ENCODE measurements at places on chromosomes 2 and 18. TPM values are rescaled to one million over a fixed set of nuclear protein-coding genes. Genes with fewer than 3 reads are reported as not detected.

Gene MYO7B
- polyA plus RNA-seq = 29.5 TPM

Gene CDK15
- polyA plus RNA-seq = 1.5 TPM

Gene TMEM200C
- polyA plus RNA-seq = 1.1 TPM

Gene DCC
- 8.0 TPM for polyA plus RNA-seq

Gene FIGN
- polyA plus RNA-seq = 15.2 TPM

Gene GPBAR1
- polyA plus RNA-seq = 2.2 TPM

Gene CERS6
- polyA plus RNA-seq = 44.3 TPM

Gene CLEC4F
- polyA plus RNA-seq = 0.09 TPM

Gene SIX3
- polyA plus RNA-seq = not detected

Gene TRABD2A
- 0.88 TPM for polyA plus RNA-seq

DNA sequence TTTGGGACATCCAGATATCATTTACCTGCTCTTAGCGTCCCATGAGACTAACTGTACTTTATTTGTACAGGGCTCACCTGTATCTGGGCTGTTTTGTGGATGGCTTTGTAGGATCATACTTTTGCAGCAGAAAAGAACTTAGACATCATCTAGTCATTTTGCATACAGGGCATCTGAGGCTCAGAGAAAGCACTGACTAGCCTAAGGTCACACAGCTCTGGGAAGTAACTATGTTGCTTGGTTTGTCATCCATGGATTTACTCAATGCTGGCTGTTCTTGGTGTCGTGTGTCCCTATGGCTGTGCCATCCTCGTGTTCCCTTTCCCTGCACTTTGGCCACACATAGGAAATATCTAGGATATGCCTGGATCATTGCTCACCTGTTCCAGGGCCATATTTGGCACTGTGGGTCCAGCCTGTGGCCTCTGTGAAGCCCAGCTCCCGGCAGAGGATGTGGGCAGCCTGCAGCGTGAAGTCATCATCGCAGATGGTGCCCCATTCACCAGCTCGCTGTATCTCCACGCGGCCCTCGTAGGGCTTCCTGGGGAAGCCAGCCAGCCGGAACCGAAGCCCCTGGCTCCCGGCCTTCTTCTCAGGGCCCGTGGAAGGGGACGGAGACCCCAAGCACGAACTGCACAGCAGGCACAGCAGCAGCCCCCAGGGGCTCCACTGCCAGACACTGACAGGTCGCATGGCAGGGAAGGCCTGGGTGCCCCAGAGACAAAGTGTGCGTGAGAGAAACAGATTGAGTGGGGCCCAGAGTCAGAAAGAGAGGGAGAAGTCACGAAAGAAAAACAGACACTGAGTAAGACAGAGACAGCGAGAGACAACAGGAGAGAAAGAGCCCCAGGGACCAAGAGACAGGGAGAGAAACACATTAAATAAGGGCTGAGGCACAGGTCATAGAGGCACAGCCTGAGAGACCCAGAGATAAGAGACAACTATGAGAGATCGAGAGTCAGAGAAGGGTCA is 1.5 kb downstream of the LOXL3 start:
- DNase-seq = no peak

GRCh38 chr2:83596592-83597282 is 862.3 kb downstream of the SUCLG1 start:
- DNase-seq = no peak

- no peak for DNase-seq
These were observed 18.9 kb upstream of the PDIA6 start for GRCh38 chr2:10831400-10831985.

GRCh38 chr2:42244520-42244919 is 75.4 kb downstream of the EML4 start:
- no peak for DNase-seq

DNA sequence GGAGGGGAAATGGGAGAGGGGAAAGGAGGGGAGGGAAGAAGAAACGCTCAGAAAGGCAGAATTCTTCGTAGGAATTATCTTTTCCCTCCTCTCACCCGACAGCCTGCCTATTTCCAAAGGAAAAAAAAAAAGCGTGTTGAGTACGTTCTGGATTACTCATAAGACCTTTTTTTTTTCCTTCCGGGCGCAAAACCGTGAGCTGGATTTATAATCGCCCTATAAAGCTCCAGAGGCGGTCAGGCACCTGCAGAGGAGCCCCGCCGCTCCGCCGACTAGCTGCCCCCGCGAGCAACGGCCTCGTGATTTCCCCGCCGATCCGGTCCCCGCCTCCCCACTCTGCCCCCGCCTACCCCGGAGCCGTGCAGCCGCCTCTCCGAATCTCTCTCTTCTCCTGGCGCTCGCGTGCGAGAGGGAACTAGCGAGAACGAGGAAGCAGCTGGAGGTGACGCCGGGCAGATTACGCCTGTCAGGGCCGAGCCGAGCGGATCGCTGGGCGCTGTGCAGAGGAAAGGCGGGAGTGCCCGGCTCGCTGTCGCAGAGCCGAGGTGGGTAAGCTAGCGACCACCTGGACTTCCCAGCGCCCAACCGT is at the start of gene GAD1:
Gene GAD1, plus strand, starts transcription at position 384 of the 589 bp plus-strand sequence. CDS start 1,705 bp downstream, outside the sequence.
- no peak for DNase-seq

GRCh38 chr2:70718241-70718640 is 49.8 kb downstream of the ADD2 start:
- no peak for DNase-seq

DNA sequence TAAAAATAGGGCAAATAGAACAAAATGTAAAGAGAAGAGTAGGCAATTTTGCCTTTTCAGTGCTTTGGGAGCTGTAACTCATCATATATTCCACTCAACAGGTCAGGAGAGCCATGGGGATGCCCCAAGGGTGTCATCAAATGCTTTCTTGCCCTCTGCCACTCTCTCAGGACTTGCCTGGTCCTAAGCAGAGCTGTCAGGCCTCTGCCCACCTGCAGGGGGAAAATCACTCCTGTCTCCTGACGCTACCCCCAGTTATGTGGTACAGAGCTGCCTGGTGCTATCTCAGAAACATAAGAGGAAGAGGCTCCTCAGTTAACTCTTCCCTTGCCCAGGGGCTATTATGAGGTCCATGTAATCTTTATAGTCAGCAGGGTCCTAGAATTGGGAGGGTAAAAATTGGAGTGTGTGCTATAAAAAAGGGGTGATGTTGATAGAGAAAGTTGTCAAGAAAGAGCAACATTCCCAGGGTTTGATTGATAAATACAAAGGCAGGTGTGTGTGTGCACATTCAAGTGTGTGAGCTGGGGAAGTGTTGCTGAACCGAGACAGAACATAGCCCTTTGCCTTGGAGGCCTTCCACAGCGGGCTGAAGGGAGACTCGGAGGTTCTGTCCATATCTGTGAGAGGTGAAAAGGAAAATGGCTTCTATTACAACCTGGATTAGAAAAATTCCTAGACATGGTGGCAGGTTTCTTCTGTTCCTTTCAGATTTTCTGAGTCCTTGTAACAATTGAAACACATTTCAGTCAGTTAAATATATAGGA is 25.4 kb downstream of the PTPRM start:
- DNase-seq = no peak

GRCh38 chr2:161419638-161420190 is 3.6 kb downstream of the TBR1 start:
- no peak for DNase-seq

GRCh38 chr2:144596073-144596871 is 76.4 kb upstream of the ZEB2 start:
- DNase-seq = no peak

DNA sequence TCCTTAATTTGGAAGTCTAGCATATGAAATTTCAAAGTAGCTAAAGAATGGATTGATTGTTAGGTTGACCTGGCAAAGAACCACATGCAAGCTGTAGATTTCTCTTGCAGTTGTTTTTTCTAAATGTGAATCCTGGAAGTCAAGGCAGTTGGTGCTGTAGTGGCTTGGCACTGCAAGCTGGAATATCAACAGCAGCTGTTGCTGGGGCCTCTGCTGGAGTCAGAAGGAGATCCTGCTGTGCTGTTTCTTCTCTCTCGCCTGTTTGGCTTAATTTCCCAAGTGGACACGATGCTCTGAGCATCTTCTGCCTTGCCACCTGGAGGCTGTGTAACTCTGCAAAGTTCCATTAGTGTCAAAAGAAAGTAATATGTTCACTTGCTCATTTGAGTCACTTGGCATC is 12.6 kb downstream of the PIK3C3 start:
- no peak for DNase-seq

DNA sequence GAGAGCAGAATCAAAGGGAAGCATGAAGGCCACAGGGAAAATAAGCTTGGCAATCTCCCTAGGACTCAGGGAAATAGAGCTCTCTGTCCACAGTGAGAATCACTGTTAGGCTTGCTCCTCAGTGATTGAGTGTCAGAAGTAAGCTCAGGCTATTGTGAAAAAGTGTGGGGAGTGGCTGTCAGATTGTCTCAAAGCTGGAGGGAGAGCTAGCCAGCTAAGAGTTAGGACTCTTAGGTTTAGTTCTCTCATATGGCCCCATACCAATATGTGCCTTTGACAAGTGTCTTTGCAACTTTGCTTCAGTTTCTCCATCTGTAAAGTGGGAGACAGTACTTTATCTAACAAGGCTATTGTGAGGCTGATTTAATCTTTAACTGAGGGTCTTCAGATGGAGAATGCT is 17.2 kb downstream of the EIF4E2 start:
- no peak for DNase-seq

DNA sequence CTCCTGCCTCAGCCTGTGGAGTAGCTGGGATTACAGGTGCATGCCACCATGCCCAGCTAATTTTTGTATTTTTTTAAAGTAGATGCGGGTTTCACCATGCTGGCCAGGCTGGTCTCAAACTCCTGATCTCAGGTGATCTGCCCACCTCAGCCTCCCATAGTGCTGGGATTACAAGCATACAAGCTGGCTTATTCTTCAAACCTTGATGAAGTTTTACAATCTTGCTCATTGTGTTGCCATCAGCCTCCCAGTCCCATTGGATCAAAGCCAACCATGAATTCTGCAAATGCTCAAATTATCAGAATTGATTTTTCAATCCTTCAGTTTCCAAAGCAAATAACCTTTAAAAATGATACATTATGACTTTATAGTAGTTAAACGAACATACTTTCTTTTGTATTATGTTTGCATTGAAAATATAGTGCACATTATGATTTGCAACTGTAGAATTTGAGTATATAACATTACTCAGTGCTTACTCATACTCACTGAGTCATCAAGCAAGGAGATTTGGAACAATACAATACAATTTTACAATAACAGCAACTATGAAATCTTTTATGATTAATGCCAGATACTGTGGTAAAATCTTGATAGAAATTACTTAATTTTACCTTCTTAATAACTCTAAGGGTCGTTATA is 1491.9 kb upstream of the CELF4 start:
- no peak for DNase-seq

- DNase-seq = no peak
These were observed 89.6 kb downstream of the ACTR3 start for GRCh38 chr2:113979191-113980128.

DNA sequence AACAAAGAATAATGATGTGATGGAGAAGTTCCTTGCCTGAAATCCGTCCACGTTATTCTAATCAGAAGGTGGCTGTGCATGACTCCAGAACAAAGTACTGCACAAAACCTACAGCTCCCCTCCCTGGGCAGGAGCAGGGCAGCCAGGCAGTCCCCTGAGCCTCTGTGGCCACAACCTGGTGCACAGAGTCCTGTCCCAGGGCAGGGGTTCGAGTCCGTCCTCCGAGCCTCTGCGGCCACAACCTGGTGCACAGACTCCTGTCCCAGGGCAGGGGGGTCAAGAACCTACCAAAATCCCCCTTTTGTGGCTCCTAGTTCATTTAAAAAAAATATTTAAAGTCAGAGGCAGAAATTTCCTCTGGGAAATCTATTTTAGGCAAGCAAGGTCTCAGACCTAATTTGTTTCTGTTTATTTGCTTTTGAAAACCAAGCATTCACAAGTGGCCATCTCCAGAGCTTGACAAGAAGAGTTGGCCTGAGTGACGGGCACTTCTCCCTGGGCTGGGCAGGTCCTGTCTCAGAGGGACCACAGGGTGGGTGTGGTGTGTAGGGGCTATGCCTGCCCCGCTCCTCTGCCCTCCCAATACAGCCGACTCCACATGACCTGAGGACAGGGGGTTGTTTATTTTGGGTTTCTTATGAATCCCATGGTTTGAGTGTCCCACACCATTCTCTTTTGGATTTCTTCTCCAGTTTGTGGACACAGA is 255.9 kb upstream of the PXDN start:
- no peak for DNase-seq

- no peak for DNase-seq
These were observed 37.5 kb upstream of the SEMA4C start for GRCh38 chr2:96907115-96908041.

DNA sequence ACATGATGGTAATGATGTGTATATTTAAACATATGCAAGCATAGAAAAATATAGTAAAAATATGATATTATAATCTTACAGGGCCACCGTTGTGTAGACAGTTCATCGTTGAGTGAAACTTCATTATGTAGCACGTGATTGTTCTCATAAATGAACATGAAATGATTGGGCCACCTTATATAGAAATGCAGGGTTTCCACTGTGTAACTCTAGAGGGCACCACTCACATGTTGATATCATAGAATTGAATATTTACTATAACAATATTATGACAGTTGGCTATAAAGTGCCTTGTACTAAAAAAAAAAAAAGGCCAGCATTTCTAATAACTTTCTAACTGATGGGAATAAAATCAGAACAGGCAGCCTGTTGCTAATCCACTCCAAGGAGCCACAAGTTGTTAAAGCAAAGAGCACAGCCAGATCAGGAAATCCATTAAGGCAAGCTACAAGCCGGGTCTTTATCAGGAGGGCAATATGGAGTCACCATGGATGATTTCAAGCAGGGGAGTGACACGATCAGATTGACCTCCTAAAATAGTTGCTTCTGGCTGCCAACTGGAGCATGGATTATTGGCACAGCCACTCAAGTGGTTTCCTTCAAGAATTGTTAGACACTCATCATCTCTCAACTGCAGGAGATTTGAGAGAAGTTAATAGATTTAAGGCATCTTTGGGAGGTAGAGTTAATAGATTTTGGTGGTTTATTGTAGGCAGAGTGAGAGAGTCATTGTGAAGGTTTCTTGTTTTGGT is 16.7 kb downstream of the IL1F10 start:
- DNase-seq = no peak

GRCh38 chr2:221293949-221294742 is 278.0 kb downstream of the EPHA4 start:
- DNase-seq = no peak

DNA sequence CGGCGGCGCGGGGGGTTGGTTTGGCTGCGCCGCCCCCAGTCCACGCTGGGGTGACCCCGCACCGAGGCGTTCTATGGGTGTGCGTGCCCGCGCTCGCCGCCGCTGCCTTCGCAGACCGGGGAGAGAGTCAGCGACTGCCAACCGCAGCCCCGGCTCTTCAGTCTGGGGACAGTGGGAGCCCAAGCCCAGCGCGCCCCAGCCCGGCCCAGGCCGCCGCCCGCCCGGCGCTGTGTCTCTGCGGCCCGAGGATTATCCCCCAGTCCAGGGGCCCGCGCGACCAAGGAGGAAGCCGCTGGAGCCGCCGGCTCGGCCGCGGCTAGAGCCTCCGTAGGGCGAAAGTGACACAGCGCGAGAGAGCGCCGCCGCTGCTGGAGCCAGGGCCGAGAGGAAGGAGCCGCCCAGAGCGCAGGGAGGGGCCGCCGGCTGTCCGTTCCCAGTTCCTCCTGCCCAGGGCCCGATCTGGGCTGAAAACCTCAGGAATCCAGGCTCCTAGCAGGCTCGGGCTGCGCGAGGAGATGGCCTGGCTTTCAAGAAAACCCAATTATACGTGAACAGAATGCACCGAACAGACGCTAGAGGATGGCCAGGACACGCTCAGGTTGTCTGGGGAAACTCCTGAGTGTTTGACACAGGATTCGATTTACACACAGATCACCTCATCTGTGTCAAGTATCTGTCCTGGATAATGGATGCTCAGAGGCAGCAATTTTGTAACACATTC is 2.4 kb downstream of the CTIF start:
- peak; percentile 62 for DNase-seq

GRCh38 chr2:166762746-166763145 is 125.5 kb upstream of the XIRP2 start:
- no peak for DNase-seq

- DNase-seq = no peak
These were observed 268.5 kb downstream of the SH3BP4 start for GRCh38 chr2:235220331-235220730.
